ENCODE measurements at places on chromosomes 11 and 22.

- no peak for DNase-seq
These were observed 4.3 kb upstream of the CCND1 start for GRCh38 chr11:69636512-69637197.

GRCh38 chr11:13939961-13940906 lies 22.3 kb upstream of the SPON1 start:
- DNase-seq: no peak

DNA sequence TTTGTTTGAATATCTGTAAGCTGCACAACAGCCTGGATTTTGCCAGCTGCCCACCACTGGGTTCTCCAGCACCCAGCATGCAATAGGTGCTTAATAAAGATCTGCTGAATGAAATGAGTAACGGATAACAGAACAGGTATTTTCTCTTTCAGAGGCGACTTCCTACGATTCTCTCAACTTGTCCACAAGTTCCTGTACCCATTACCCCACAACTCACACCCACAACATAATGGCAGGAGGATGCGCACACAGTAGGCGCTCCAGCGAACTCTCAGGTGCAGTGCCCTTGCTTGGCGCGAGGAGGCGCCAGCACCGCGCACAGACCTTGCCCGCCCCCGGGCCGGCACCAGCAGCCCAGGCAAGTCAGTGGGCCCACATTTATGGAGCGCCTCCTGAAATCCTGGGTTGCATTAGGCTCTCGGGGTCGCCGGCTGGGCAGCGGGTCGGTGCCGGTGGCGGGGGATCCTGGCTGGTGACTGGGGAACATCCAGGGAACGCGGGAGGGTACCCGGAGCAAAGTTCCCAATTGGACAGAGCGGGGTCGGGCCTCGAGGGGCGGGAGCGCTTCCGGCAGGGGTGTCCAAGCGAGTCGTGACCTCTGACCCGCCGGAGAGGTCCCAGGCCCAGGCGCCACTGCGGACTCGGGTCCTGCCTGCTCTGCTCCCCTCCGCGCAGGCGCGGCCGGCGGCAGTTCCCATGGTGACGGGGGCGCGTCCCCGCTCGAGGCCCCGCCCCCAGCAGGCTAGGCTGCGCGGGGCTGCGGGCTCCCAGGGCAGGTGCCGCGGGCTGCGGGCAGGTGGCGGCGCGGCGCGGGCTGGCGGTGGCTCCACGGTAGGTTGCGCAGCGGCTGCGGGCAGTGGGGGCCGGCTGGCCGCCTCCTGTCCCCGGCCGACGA lies at the start of gene KIAA1671:
Gene KIAA1671 (plus strand): TSS at position 775 of the 895 bp plus-strand sequence. CDS start 75,284 bp downstream, outside the sequence.
- DNase-seq: peak; percentile 56

- no peak for DNase-seq
These were observed 233.4 kb upstream of the DDI1 start for GRCh38 chr11:103803062-103803461.

DNA sequence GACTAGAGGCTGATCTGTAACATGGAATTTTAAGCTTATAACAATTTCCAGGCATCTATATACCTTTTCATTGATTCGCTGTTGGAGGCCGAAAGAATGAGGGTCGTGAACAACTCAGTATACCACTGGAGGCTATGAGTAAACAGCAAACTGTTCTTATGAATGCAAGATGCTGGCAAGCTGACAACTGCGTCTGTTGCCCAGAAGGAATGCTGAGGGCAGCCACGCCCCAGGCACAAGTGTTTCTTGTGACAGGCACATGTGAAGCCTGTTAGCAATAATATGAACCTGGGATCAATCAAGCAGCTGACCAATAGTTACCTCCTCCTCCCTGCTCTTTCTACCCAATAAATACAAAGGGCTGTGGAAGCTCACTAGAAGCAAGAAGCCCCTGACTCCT lies 15.3 kb downstream of the RTCB start:
- no peak for DNase-seq

DNA sequence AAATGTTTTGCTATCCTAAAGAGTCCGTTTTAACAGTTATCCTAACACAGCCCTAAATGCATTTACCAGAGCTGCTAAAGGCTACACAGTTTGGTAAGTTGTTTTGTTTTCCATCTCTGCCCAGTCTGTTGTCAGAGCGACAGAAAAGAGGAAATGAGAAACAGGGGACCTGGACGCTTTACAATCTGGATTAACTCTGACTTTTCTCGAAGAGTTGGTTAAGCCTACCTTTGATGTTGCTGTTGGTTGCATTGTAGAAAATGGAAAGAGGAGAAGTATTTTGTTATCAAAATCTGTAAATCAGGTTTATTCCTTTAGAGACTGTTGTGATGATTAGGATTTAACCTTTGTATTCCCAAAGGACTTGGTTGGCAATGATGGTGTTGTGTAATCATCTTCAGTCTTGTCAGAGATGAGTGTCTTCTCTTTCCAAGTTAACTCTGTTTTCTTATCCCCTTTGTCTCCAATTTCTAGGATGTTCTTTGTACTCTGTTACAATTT lies 481 bp downstream of the ANGPTL5 start:
- peak; percentile 57 for DNase-seq

DNA sequence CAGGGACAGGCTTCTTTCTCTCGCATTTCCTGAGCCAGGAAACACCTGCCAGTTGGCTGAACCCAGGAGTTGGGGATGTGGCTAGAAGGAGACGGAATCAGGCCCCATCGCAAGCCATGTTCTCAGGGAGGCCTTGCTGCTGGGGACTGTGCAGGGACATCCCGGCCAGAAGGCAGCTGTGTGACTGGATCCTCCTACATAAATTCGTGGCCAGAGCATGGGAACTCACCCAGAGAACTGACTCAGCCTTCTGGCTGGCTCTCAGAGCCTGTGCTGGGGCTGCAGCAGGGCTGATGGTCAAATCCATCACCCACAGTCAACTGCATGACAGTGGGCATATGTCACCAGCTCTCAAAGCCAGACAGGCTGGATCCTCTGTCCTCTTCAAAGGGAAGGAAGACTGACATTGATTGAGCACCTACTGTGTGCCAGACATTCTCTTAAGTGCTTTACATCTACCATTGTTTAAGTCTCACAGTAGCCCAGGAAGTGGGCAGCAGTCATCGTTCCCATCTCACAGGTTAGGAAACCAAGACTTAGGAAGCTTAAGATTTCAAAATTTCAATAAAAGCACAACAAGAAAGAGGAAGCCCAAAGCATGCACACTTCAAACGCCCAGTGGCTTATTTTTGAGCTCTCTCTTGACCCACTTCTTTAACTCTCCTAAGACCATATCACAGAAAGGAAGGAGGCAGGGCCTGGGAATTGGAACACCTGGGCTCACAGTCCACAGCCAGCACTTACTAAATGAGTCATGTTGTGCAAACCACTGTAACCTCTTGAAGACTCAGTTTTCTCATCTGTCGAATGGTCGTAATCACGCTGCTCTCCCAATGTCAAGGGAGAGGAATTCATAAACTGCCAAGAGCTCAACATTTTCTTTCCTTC lies 30.9 kb upstream of the CACNG2 start:
- DNase-seq: no peak

DNA sequence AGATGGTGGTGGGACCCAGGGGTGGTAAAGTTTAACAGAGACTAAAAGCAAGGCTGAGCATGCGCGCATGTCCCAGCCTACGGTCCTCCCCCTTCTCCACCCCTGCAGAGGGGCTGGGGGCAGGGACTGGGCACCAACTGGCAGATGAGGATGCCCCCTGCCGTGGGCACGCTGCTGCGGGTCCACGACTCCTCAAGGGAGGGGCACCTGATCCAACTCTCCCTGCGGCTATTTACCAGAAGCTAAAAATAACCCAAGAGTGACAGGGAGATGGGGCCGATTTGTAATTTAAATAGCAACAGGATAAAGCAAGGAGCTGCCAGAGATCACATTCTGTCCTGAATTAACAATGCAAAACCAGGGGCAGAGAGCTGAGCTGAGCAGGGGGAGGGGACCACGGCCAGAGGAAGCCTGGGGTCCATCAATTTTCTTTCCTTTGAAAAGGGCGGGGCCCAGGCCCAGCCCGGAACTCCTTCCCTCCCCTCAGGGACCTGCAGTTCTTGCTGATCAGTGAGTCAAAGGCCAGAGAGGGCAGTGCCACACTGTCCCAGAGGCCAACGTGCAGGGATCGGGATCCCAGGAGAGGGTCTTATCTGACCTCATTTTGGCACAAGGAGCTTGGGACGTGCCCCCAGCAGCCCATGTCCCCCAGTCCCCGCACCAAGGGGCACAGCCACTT lies 8.1 kb upstream of the DGKZ start:
- peak; percentile 98 for DNase-seq

GRCh38 chr22:30561402-30562189 lies 12.9 kb downstream of the GAL3ST1 start:
- no peak for DNase-seq

DNA sequence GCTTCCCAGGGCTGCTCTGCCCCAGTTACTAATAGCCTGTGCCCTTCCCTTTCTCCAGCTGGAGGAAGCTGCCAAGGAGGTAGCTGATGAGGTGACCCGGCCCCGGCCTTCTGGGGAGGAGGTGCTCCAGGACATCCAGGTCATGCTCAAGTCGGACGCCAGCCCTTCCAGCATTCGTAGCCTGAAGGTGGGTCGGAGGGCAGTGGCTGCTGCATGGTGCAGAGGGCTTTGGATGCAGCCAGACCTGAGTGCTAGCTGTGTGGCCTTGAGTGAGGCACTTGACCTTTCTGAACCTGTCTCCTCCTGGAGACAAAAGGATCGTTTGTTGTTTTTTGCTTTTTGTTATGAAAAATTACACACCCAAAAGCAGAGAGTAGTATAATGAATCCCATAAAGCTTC lies 3.4 kb downstream of the MCM5 start:
- DNase-seq: no peak

GRCh38 chr22:46590334-46590733 lies 29.9 kb upstream of the GRAMD4 start:
- DNase-seq: no peak

DNA sequence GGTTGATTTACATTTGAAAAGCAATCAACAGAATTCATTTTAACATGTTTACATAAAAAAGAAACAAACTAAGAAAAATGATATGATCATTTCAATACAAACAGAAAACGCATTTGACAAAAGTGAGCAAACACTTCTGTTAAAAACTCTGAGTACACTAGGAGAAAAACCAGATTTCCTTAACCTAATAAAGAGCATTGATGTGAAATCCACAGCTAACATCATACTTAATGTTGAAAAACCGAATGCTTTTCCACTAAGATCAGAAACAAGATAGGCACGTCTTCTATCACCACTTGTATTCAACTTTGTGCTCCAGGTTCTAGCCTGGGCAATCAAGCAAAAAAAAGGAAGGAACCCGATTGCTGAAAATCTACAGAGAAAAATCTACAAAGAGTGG lies 227.6 kb downstream of the SBF2 start:
- DNase-seq: peak; percentile 15

- peak; percentile 26 for DNase-seq
These were observed 18.4 kb downstream of the FDX1 start for GRCh38 chr11:110447897-110448745.

- no peak for DNase-seq
These were observed 1.9 kb downstream of the SERPING1 start for GRCh38 chr11:57599381-57599780.

GRCh38 chr11:20770414-20770946 lies 101.1 kb downstream of the NELL1 start:
- DNase-seq: peak; percentile 76

DNA sequence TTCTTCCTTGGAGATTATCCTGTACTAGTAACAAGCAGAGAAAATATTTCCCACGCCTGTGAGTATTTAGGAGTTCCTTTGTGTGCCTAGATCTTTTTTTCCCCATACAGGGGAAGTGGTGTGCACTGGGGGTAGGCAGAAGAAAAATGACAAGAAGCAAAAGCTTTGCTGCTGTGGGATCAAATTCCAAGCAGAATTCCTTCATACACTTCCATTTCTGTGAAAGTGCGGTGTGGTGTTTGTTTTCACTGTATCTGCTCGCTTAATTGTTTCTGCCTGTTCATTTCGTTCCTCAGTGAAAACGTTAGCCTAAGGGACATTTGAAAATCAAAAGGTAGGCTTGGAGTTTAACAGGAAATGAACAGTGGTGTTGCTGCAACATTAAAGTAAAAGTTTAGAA lies 47.9 kb downstream of the BLID start:
- DNase-seq: no peak

- no peak for DNase-seq
These were observed 32.2 kb downstream of the LRRC74B start for GRCh38 chr22:21077884-21078508.

DNA sequence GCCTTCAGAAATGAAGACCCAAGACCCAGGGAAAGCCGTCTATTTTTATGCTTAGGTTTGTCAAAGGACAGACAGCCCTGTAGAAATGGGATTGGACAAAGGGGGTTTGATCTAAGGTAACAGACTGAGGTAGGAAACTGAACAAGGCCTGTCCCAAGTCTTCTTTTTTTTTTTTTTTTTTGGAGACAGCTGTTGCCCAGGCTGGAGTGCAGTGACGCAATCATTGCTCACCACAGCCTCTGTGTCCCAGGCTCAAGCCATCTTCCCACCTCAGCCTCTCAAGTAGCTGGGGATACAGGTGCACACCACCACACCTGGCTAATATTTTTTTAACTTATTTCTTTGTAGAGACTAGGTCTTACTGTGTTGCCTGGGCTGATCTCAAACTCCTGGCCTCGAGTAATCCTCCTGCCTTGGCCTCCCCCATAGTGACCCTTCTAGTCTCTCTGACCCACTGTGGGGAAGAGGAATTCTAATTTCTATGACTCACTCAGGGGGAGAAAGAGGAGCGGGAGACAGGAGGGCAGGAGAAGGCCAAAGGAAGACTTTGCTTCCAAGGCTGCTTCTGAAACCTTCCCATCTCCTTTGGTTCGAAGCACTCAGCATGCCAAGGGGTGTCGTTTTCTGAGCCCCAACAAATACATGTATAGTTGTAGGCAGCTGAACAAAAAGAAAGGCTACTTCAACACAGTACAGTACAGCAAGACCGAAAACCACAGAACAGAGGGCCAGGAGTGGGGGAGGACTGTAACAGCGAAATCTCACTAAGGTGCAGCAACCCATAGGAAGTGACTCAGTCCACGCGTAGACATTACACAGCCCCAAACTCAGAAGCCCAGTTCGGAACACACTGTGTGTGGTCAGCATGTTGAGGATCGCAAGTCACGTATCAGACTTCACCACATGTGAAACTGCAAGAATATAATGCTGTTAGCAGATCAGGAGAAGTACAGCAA lies 872 bp downstream of the TMA7B start:
- DNase-seq: no peak

- DNase-seq: no peak
These were observed 49.9 kb upstream of the SEPTIN5 start for GRCh38 chr22:19664406-19664805.

GRCh38 chr11:2380396-2380795 lies 3.3 kb downstream of the CD81 start:
- no peak for DNase-seq

DNA sequence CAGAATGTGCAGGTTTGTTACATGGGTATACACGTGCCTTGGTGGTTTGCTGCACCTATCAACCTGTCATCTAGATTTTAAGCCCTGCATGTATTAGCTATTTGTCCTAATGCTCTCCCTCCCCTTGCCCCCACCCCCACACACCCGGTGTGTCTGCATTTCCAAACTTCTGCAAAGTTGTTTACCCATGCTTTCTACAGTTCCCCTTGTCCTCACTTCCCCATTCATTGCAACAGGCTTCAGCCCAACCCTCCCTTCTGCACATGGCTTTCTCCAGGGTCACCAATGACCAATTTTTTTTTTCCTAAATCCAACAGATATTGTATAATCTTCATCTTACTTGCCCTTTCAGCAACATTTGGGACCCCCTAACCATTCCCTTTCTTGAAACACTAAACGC lies 32.0 kb upstream of the NUP50 start:
- DNase-seq: no peak

Data from NCI-H2081 (cell line).